ENCODE measurements at places on chromosomes 3 and 15.

DNA sequence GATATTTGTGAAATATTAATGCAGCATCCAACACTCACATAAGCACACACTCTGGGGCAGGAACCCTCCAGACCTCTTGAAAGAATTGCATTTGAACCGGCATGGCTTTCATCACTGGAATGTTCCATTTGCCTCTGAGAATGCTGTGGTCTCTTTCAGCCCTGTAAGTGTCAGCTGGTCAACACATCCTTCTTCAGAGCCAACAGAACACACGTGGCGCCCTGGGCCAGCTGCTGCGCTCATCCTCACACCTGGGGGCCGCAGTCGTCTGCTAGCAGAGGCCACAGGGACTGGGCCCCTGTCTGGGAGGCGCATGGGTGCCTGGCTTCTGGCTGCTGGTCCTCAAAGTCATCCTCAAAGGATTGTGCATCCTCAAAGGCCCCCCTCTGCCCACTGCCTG lies 71.4 kb upstream of the HERC1 start:
- no peak for DNase-seq

- no peak for DNase-seq
Measured at GRCh38 chr15:52243697-52244555, 51.7 kb downstream of the MYO5C start.

DNA sequence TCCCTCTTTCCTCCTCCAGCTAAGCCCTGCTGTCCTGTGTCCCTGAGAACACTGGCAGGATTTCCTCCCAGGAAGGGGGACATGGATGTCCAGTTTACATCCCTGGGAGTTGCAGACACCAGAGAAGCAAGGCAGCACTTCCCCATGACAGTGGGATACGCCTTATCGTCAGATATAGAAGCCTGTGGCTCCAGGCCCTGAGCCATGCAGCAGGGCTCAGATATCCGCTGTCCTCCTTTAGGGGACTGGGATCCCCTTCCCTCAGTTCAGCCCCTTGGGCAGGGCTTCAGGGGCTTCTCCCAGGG lies 16.4 kb downstream of the CORO2B start:
- DNase-seq, result no peak

- DNase-seq, result no peak
Measured at GRCh38 chr3:170735821-170736220, 134.2 kb downstream of the RPL22L1 start.

DNA sequence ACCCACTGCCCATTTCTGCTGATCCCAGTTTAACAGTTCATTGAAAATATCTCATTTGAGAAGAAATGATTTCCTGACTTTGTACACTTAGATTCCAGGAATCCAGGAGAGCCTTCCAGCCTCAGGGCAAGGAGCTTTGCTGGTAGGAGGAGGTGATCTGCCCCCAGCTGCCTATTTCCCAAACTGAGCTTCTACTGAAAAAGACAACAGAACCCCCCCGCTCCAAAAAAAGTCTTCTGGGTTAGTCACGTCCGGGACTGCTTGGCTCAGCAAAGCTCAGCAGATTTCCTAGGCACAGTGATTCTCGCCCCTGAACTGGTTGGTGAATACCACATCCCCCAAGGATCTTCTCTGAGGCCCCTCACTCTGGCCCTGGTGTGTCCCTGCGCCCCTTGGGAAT lies 13.1 kb downstream of the SLC6A6 start:
- DNase-seq, result no peak

DNA sequence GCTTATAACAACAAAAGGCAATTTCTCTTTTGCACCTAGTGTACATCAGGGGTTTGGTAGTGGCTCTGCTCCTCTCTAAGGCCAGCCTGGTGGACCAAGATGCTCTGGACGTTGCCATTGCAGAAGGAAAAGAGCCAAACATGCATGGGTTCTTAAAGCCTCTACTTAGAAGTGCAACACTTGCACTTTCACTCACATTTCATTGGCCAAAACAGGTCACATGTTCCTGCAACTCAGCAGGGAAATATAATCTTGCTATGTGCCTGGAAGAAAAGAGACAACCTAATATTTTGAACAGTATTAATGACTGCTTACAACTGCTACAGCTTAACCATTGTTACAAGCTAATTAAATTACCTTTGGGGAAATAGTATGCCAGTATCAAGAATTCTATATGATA lies 182.9 kb downstream of the IL5RA start:
- DNase-seq, result no peak

DNA sequence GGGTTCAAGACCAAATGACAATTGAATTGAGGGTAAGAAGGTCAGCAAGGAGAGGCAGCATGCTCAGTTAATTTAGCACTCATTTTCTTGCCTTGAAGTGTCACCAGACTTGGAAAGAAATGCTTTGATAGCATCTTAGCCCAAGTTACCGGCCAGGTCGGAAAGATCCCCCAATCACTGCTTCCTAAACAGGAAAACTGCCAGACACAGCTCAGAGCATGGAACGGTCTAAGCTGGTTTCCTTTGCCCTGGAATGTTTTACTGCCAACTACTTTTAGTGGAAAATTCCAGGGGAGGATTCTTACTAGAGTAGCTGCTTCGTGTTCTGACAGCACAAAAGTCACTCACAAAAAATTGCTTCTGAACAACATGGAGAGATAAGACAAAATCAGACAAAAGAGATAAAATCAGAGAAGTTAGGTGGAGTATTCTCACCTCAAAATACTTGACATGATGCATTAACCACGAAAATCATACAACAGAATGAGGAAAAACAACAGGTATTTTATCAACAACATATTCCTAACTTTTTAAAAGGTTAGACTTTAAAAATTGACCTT lies 65.5 kb downstream of the CCR4 start:
- DNase-seq, result no peak

DNA sequence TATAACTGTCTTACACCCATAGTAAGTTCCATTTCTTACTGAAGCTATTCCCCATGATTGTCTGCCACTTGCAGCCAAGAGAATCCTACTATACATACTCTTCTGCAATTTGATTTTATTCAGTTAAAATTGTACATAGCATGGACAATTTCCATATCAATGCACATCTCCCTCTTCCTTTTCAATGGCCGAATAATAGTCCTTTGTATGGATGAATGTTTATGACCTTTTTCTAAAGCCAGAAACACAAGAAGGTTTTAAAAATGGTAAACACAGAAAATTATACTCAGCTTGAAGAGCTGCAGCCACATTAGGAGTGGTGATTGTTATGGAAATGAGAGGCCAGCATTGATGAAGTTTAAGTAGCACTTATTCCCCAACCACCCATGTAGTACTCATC lies 8.5 kb upstream of the ERC2 start:
- no peak for DNase-seq

GRCh38 chr15:92184679-92185230 lies 208.9 kb upstream of the ST8SIA2 start:
- no peak for DNase-seq

GRCh38 chr3:167996514-167996913 lies 99.2 kb downstream of the GOLIM4 start:
- DNase-seq, result no peak

- DNase-seq, result no peak
Measured at GRCh38 chr3:13544951-13545651, 3.8 kb upstream of the FBLN2 start.

DNA sequence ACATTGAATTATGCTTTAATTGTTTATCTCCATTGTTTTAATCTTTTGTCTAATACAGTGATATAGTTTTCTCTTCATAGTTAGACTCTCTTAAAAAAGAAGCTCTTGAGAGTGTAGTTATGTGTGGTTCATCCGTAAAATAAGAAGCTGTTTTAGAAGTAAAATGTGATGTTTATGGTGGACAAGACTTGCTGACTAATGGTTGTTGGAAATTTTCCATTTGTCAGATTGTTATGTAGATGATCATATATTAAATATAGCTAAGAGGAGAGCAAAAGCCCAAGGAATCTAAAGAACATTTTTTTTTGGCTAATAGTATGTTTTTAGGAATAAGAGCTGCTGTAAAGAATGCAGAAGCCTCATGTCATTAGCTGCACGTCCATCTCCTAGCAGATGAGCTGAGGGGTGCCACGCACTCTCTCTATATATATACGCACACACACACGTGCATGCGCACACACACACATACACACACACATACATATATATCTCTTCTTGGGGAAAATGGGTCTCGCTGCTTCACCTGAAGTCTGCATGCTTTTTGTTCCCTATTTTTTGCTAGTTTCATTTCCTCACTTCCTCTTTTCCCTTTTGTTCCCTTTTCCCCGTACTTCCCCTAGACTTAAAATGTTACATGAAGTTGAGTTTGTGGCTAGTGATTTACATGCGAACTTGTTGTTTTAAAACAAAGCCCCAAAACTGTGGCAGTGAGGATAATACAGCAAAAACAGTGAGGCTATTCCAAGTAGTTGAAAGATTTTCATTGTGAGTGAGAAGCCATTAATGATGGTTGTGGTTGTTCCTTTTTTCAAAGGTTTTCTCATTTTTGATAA lies 107.8 kb downstream of the MBNL1 start:
- DNase-seq, result peak; percentile 95

GRCh38 chr3:156587760-156588069 lies 32.8 kb upstream of the SSR3 start:
- no peak for DNase-seq

- DNase-seq, result no peak
Measured at GRCh38 chr15:42267286-42267685, 5.7 kb upstream of the GANC start.

DNA sequence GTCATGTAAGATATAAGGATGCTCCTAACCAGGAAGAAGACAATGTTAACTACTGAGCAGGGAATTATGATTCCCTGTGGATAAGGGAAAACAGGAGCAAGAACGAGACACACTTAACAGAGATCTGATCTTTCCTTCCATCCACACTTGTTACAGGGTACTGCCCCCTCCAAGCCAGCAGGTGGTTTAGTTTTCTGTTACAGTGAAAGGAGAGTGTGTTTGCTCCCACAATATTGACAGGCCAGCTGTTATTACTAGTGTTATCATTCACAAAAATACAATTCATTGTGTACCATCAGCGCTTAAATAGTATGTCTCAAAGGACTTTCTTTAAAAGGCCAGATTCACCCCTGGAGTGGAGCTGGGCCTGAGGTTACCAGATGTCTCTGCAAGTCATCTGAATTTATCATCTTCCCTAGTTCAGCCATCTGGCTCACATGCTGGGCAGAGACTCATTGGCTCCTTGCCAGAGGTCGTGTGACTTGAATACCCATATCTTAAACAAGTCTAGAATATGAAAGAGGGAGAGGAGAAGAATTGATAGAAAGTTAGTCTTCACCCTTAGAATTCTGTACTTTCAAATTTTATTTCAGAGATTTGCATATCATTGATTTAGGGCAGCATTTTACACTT lies 16.8 kb upstream of the FMN1 start:
- peak; percentile 46 for DNase-seq

DNA sequence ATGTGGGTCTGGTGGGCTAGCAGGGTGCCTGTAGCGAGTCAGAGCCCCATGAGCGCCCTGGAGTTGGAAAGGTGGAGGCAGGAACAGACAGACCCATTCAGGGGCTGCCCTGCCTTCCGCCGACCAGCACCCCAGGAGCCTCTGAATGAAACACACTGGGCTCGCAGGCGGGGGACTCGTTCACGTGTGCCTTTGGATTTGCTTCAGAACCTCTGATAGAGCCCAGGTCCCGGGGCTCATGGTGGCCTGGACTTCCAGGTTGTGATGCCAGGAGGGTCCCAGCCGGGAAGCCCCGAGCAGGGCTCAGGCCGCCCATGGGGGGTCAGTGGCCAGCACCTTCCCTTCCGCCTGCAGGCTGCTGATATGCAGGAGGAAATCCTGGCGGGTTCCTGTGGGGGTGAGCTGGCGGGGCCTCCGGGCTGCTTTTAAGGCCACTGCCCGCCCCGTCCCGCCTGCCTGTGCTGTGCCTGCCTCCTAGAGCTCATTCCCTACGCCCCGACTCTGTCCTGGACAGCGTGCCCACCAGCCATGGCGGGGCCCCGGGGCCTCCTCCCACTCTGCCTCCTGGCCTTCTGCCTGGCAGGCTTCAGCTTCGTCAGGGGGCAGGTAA lies at the start of gene STAB1:
Gene STAB1, plus strand, starts transcription at position 453 of the 610 bp plus-strand sequence. Its CDS starts 76 bp downstream, at position 529.
- no peak for DNase-seq

GRCh38 chr3:47399531-47400270 lies 18.9 kb downstream of the PTPN23 start:
- DNase-seq, result no peak

- no peak for DNase-seq
Measured at GRCh38 chr15:96330064-96330449, 443 bp upstream of the NR2F2 start.

- no peak for DNase-seq
Measured at GRCh38 chr15:76181705-76182107, 121.9 kb downstream of the TMEM266 start.

DNA sequence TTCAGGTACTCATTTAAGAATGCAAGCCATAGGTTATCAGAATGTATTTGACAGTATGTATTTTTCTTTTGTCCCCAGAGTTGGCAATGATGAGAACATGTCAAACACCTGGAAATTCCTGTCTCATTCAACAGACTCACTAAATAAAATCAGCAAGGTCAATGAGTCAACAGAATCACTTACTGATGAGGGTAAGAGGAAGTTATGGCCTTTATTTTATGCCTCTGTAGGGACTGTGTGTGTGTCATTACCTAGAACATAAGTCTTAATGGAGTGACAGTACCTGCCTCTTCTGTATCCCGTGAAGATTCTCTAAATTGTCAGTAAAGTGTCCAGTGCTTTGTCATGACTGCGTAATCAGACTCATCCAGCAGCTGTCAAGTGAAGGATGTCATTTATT lies 77.5 kb downstream of the KLHL25 start:
- DNase-seq, result no peak

- DNase-seq, result no peak
Measured at GRCh38 chr3:167030082-167030725, 349.9 kb downstream of the ZBBX start.

DNA sequence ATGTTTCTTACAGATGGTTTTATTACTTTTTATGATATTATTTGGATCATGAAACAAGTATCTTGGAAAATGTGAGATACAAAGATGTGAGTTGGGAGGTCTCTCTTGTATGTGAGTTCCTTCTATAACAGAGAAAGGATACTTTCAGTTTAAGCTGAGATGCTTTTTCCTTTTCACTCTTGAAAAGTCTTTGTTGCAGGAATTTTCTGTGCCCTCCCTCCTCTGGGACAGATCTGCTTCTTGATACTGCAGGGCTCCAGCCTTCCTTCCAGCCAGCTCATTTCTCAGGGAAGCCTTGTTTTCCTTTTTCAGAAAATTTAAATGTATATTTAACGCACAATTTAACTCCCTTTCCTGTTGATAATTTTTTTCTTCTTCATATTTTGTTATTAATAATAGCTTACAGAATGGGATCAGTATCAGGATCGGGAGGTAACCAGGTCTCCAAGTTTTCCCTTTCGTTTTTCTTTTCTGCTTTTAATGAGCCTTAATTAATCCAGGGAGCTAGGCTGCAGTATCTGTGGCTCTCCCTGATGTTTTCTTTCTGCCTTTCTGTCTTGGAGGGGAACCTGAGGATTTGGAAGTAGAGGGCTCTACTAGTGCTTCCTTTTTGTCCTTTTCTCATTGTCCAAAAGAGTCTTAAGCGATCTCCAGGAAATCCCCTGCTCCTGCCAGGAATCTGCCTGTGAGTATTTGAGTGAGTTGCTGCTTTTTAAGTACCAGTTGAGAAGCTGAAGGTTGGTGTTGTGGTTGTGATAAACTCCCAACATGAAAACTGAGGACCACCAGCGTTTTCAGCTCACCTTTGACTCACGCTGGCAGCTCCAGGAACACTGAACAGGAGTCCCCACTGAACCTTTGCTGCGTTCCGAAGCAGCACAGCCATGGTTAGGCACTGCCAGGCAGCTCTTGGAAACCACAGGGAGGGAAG lies 105.7 kb downstream of the IGF1R start:
- DNase-seq, result no peak

GRCh38 chr3:71052716-71053115 lies 530.8 kb downstream of the FOXP1 start:
- no peak for DNase-seq

GRCh38 chr15:91694131-91694830 lies 159.2 kb upstream of the SLCO3A1 start:
- DNase-seq, result peak; percentile 17

GRCh38 chr3:3798631-3799113 lies 559 bp upstream of the LRRN1 start:
- DNase-seq, result peak; percentile 2

Data from RPMI8226 (cell line).